ENCODE measurements at places on chromosomes 7 and 10. TPM values are rescaled to one million over a fixed set of nuclear protein-coding genes. Genes with fewer than 3 reads are reported as not detected.

The KCNIP2 gene
- 3.0 TPM for total RNA-seq

The HOXA9 gene
- total RNA-seq, result 57.0 TPM

The CALD1 gene
- total RNA-seq, result 307 TPM

The ATG9B gene
- total RNA-seq, result 0.18 TPM

The FZD1 gene
- total RNA-seq, result 56.9 TPM

The ZSCAN25 gene
- 20.1 TPM for total RNA-seq

DNA sequence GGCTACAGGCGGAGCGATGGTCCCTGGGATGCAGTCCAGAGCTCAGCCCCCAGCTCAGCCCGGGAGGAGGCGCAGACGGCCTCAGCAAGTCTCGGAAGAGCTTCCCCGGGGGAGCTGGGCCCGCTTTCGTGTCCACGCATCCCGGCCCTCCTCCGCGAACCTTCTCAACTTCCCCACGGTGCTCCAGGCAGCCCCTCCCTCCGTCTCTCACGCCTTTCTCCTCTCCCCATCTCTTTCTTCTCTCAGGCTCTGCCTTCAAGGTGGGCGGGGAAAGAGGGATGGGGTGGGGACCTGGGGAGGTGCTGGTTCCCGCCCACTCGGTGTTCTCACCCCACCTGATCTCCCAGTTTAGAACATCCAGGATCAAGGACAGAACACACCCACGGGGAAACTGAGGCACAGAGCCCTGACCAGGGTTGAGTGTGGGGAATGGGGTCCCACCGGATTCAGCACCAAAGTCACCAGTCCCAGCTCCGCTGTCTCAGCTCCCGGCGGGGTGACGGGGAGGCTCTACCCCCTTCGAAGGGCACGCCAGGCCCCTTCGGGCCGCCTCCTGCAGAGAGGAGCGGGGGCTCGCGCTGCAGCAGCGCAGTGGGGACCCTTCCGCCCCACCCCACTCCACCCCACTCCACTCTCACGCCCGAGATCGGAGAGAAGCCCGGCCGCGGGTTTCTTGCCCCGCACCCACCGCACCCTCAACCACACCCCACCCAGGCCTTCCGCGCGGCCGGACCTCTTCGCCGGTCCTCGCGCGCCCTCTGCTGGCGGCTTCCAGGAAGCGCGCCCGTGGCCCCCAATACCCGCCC is 18.2 kb downstream of the POLL start:
- H3K27ac ChIP-seq, result no peak overlapping the region
- H3K4me1 ChIP-seq, result no peaks in the 10 kb centered on the region
- H3K36me3 ChIP-seq, result no peaks in the 10 kb centered on the region
- peak; percentile 76 for DNase-seq
- peaks cover 10% of the 10 kb centered on the region for H3K27me3 ChIP-seq

- H3K4me1 ChIP-seq, result no peaks in the 10 kb centered on the region
- no peak for DNase-seq
- no peaks in the 10 kb centered on the region for H3K27me3 ChIP-seq
- no peak overlapping the region for H3K27ac ChIP-seq
Measured at GRCh38 chr7:24597014-24597413, 23.8 kb downstream of the PALS2 start.

DNA sequence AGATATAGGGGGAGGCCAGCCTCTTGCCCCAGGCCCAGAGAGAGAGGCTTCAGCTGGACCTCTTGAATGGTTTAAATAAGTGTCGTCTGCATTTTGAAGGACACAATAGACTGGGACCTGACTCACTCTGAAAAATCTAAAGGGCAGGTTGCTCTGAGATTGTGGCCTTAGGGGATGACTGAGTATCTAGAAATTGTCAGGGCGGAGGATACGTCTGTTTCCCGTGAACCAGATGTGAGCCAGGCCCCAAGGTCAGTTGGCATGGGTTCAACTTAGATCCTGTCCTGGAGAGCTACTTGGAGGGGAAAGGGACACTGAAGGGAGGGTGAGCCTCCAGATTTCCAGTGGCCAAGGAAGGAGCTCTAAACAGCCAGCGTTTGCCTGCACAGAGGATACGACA is 110.2 kb downstream of the CHN2 start:
- no peaks in the 10 kb centered on the region for H3K36me3 ChIP-seq
- no peaks in the 10 kb centered on the region for H3K27me3 ChIP-seq
- no peak for DNase-seq
- no peak overlapping the region for H3K4me3 ChIP-seq
- no peak overlapping the region for H3K27ac ChIP-seq
- no peaks in the 10 kb centered on the region for H3K4me1 ChIP-seq

DNA sequence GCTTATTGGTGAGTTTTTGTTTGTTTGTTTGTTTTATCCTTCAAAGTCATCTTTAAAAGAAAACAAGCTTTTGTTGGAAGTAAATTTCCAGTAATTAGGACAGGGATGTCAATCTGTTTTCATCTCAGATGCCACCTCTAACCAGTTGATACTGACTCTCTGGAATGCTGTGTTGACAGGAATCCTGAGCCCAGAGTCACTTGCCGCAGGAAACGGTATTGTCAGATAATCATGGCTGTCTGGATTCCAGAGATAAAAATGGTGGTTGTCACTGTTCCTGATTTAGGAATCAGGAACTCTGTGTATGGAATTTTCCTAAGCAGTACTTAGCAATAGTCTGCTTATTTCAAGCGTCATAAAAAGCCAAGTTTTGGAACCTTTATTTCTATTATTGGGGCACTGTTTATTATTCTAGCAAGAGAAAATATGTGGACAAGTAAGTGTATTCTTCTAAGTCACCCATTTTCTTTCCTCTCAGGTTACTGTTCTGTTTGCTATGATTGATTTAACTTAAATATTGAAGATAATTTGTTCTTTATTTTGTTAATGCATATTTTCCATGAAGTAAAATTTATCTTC is 39.2 kb downstream of the CDC123 start:
- H3K4me1 ChIP-seq, result no peaks in the 10 kb centered on the region
- peak overlapping the region; percentile 15 for H3K27ac ChIP-seq
- no peak for DNase-seq
- no peak overlapping the region for H3K4me3 ChIP-seq

GRCh38 chr7:139153832-139154231 is 44.3 kb upstream of the ZC3HAV1 start:
- no peak for DNase-seq
- no peak overlapping the region for H3K27ac ChIP-seq
- H3K4me3 ChIP-seq, result no peak overlapping the region
- no peaks in the 10 kb centered on the region for H3K27me3 ChIP-seq
- H3K36me3 ChIP-seq, result no peaks in the 10 kb centered on the region

- no peaks in the 10 kb centered on the region for H3K4me1 ChIP-seq
- H3K27me3 ChIP-seq, result no peaks in the 10 kb centered on the region
- H3K4me3 ChIP-seq, result peak overlapping the region; percentile 64
- no peak overlapping the region for H3K27ac ChIP-seq
- DNase-seq, result no peak
Measured at GRCh38 chr10:104267721-104268404, 1.1 kb upstream of the GSTO2 start.

GRCh38 chr10:80459047-80459865 is 5.1 kb downstream of the TSPAN14 start:
- H3K27me3 ChIP-seq, result no peaks in the 10 kb centered on the region
- H3K36me3 ChIP-seq, result no peaks in the 10 kb centered on the region
- H3K4me1 ChIP-seq, result peaks cover 60% of the 10 kb centered on the region
- no peak overlapping the region for H3K4me3 ChIP-seq
- H3K27ac ChIP-seq, result peak overlapping the region; percentile 85
- peak; percentile 48 for DNase-seq

GRCh38 chr10:73916761-73917470 is 6.0 kb downstream of the PLAU start:
- no peak overlapping the region for H3K4me3 ChIP-seq
- H3K27me3 ChIP-seq, result no peaks in the 10 kb centered on the region
- no peak overlapping the region for H3K27ac ChIP-seq
- no peak for DNase-seq
- H3K4me1 ChIP-seq, result no peaks in the 10 kb centered on the region
- H3K36me3 ChIP-seq, result no peaks in the 10 kb centered on the region

- no peaks in the 10 kb centered on the region for H3K36me3 ChIP-seq
- no peak for DNase-seq
- no peak overlapping the region for H3K4me3 ChIP-seq
- no peaks in the 10 kb centered on the region for H3K4me1 ChIP-seq
Measured at GRCh38 chr7:128881458-128882125, 18.9 kb downstream of the ATP6V1F start.

DNA sequence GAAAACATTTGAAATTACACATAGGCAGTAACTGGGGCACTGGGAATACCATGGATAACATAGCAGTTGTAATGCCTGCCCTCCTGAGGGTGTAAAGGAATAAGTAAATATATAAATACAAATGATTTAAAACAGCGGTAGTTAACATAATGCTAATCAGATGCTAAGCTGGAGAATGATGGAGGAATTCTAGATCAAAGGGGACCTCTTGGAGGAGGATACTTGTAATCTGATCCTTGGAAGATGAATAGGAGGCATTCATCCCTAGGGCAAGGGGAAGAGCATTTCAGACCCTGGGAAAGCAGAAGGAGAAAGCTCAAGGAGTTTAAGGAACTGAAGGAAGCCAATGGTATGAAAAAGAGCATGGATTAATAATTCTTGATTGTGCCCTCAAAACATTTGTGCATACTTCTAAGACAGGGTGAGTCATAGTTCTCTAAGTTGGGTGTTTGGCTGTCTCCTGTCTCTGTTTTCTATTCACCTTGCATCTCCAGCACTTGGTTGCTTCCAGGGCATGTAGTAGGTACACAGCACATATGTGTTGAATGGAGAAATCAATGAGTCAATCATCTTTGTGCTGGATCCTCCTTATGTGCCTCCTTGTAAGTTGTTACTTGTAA is 54.8 kb upstream of the PLPP4 start:
- H3K36me3 ChIP-seq, result no peaks in the 10 kb centered on the region
- DNase-seq, result no peak
- H3K4me1 ChIP-seq, result no peaks in the 10 kb centered on the region

DNA sequence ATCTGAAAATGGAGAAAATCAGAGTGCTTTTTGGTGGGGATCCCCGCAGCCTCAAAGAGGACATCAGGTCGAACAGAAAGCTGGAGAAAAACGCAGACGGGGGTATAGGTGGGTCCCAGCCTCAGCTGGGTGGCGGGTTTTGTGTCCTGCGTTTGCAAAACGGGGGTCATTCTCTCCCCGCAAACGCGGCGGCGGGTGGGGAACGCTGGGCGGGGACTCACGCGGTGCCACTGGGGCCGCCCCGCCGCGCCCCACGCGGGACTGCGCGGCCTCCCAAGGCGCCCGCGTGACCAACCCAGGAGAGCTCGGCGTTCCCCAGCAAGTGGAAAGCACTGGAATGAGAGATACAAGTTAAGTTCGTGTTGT is 806 bp upstream of the VIPR2 start:
- no peak for DNase-seq
- H3K4me1 ChIP-seq, result no peaks in the 10 kb centered on the region
- no peaks in the 10 kb centered on the region for H3K36me3 ChIP-seq
- peaks cover 2% of the 10 kb centered on the region for H3K27me3 ChIP-seq
- peak overlapping the region; percentile 40 for H3K4me3 ChIP-seq

DNA sequence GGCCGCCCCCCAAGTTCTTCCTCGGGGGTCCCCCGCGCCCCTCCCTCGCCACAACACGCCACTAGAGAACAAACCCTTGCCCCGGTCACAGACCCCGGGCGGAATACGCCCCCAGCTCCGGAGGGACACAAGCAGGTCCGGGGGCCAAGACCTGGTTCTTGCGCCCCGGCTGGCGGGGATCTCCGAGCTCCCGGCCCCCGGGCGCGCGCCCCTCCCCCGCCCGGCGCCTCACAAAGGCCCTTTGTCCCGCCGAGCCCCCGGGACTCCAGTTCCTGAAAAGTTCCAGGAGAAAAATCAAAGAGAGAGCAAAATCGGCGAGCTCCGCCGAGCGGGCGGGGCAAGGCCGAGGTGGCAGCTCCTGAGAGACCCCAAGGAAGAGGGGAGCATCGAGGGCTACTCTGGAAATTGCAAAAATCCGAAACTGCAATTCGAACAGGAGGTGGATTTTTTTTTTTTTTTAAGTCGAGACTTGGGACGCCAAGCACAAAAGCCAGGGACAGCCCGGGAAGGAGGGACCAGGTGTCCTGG is 4.0 kb downstream of the TNRC18 start:
- DNase-seq, result no peak
- H3K4me3 ChIP-seq, result peak overlapping the region; percentile 95
- H3K27ac ChIP-seq, result peak overlapping the region; percentile 99
- no peaks in the 10 kb centered on the region for H3K27me3 ChIP-seq

DNA sequence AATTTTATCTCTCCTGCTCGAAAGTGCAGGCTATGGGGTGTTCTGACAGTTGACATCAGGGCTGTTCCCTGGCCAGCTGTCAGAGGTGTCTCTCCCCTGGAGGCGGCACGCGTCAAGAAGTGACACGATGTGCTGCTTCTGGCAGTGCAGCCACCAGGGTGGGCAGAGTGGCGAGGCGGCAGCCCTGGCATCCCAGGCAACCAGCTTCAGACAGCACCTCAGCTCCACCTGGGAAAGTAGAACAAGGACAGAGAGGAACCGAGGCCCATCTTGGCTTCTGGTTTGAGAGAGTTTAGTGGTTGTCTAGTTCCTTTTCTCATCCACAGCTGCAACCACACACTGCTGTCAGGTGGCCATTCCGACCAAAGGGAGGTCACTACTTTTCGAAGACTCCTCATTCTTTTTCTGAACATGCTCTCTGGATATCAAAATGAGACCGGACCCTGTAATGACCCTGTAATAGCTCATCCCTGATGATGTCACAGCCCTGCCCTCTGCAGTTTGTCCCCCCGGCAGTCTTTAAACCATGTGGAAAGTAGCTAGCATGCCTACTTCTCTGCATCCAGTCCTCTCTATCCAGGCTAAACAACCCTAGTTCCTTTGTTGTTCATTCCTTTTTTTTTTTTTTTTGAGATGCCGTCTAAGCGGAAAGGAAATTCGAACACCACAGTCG is 381.0 kb upstream of the NRP1 start:
- DNase-seq, result no peak
- no peak overlapping the region for H3K4me3 ChIP-seq
- no peaks in the 10 kb centered on the region for H3K36me3 ChIP-seq
- H3K27me3 ChIP-seq, result no peaks in the 10 kb centered on the region
- no peak overlapping the region for H3K27ac ChIP-seq

GRCh38 chr7:9582824-9583223 is 1149.4 kb downstream of the NXPH1 start:
- no peak overlapping the region for H3K27ac ChIP-seq
- H3K4me1 ChIP-seq, result no peaks in the 10 kb centered on the region
- no peak overlapping the region for H3K4me3 ChIP-seq
- no peaks in the 10 kb centered on the region for H3K36me3 ChIP-seq

DNA sequence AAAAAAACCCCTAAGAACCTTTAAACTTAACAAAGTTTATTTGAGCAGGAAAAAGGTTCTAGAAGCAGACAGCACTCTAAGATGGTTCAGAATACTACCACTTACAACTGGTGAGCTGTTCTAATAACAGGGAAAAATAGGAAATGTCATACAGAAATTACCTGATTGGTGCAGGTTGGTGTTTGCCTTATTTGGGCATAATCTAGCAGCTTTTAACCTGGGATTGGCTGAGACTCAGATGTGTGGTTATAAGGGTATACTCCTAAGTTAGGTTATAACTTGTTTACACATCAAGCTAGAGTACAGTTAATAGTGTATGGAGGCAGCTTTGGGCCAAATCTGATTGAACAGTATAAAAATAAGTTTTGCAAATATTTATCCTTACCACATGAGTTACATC is 59.8 kb downstream of the MAPK8 start:
- no peaks in the 10 kb centered on the region for H3K27me3 ChIP-seq
- H3K4me1 ChIP-seq, result no peaks in the 10 kb centered on the region
- no peak for DNase-seq
- no peaks in the 10 kb centered on the region for H3K36me3 ChIP-seq
- no peak overlapping the region for H3K4me3 ChIP-seq

- no peak for DNase-seq
- H3K4me1 ChIP-seq, result no peaks in the 10 kb centered on the region
- H3K27me3 ChIP-seq, result no peaks in the 10 kb centered on the region
Measured at GRCh38 chr7:85018498-85018897, 168.4 kb downstream of the SEMA3D start.

- H3K4me1 ChIP-seq, result no peaks in the 10 kb centered on the region
- H3K4me3 ChIP-seq, result no peak overlapping the region
- peak; percentile 64 for DNase-seq
Measured at GRCh38 chr7:134605978-134606923, 40.4 kb upstream of the BPGM start.
